ENCODE measurements at places on chromosomes 11 and 22.
A peak's percentile ranks its signal among the peaks of the same experiment; 100 is the strongest.

GRCh38 chr22:46366801-46367706, 31.5 kb downstream of the TRMU start:
- DNase-seq, result no peak

- DNase-seq, result no peak
Measured at GRCh38 chr11:74460065-74460464, 7.3 kb downstream of the KCNE3 start.

GRCh38 chr11:134071306-134071705, 2.4 kb downstream of the JAM3 start:
- no peak for DNase-seq

- DNase-seq, result no peak
Measured at GRCh38 chr11:127521413-127521812, 520.8 kb upstream of the KIRREL3 start.

DNA sequence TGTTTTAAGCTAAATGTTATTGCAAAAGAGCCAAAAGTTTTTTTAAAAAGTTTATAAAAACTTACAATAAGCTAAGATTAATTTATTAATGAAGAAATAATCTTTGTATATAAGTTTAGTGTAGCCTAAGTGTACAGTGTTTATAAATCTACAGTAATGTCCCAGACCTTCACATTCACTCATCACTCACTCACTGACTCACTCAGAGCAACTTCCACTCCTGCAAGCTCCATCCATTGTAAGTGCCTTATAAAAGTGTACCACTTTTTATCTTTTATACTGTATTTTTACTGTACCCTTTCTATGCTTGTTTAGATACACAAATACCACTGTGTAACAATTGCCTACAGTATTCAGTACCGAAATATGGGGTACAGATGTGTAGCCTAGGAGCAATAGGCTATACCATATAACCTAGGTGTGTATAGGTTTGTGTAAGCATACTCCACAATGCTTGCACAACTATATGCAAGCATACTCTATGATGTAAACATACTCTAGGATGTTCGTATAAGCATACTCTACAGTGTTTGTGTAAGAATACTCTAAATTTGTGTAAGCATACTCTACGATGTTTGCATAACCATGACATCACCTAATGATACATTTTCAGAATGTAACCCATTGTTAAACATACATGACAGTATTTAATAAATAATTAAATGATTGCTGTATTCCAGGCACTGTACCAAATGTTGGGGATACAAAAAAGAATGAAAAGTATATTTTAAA, 953.0 kb downstream of the KCNA4 start:
- DNase-seq, result no peak

- DNase-seq, result no peak
Measured at GRCh38 chr11:27646051-27646818, 54.0 kb downstream of the BDNF start.

GRCh38 chr11:22556381-22556780, 69.2 kb downstream of the FANCF start:
- no peak for DNase-seq

GRCh38 chr11:46277313-46277621, 195 bp upstream of the CREB3L1 start:
- DNase-seq, result no peak

GRCh38 chr11:9820260-9820659, 156.4 kb downstream of the SWAP70 start:
- no peak for DNase-seq

DNA sequence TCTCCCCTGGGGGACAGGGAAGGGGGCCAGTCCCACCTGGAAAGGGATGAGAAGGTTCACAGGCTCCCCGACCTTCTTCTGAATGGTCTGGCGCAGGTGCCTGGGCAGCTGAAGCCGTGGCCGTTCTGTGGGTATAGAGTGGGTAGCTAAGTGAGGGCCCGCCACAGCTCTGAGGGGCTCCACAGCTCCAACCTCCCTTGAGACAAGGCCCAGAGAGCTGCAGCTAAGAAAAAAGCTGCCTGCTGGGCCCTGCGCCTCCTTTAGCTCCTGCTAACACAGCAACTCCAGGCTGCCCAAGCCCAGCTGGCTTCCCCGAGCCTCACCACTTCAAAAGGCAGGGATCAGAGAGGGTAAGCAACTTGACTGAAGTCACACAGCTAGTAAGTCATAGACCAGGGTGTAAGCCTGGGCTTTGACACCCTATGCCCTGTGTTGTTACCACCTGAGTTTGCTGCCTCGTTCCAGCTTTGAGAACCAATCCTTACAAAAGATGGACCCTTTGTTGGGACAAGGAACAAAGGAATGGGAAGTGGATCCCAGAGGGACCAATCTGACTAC, 18.5 kb downstream of the MYBPC3 start:
- DNase-seq, result no peak

GRCh38 chr11:119891055-119891768, 162.2 kb upstream of the NECTIN1 start:
- DNase-seq, result no peak

DNA sequence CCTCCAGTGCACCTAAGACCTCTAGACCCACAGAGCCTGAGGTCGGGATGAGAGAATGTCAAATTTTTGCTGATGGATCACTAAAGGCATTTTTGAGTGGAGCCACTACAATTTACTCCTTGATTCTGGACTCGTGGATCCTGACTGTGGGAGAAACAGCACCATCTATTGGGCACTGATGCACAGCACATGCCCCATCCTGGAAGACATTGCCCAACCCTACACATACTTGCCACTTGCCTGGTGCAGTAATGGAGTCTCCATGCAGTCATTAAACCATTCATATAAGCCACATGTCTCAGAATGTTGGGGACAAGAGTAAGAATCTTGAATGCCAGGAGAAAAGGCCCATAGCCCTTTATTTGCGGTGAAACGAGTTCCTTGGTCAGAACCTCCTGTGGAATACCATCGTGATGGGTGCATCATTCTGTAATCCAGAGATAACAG, 103.9 kb downstream of the GGTLC2 start:
- DNase-seq, result peak; percentile 63

DNA sequence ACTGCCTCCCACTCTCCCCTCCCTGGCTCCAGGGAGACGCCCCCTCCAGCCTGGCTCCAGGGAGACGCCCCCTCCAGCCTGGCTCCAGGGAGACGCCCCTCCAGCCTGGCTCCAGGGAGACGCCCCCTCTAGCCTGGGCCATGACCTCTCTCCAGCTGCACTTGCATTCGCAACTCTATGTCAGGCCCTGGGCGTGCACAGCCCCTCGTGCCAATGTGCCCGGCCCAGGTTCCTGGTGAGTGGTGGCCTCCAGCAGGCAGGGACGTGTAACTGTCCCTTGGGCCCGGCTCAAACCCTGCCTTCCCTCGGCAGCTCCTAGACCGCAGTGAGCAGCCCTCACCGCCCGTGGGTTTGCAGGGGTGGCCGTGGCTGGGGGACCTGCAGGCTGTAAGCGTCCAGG, 6.9 kb downstream of the MUC6 start:
- no peak for DNase-seq

DNA sequence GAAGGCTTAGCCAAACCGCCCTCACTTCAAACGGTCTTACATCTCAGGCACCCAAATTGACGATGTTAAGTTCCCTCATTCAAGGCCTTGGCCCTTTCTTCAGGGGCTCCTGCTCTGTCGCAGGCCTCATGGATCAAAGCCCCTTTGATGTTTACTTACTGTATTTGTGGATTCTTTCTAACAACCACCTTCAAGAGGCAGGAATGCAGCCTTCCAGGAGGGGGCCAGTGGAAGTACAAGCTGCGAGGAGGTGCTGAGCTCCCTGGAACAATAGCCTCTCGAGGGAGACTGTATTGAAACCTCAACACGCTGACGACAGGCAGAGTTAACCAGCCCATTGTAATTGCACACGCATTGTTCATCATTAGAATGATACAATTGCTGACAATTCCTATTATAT, 209.1 kb downstream of the ST3GAL4 start:
- no peak for DNase-seq

DNA sequence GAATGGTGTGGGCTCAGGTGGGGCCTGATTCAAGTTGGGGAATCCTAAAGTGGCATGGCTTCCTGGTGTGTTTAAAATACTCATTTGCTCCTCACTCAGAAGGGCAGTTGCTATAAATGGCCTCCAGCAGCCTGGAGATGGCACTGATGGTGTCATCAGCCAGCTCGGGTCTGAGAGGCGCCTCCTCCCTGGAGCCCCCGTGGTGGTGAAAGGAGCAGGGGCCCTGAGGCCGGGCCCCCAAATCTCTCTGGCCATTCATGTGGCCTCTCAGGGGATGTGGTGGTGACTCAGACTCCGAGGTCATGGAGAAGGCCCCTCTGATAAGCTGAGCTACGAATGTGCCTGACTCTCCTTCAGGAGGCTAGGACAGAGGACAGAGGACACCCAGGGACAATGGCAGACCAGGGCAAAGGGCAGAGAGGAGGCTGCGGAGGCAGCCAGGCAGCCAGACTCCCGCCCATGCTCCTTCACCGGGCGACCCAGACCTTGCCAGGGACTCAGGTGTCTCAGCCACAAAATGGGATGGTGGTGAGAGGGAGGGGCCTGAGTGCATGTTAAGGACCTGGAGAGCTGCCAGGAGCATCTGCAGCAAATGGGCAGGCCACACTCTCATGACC, 129.2 kb downstream of the CTTN start:
- DNase-seq, result no peak

DNA sequence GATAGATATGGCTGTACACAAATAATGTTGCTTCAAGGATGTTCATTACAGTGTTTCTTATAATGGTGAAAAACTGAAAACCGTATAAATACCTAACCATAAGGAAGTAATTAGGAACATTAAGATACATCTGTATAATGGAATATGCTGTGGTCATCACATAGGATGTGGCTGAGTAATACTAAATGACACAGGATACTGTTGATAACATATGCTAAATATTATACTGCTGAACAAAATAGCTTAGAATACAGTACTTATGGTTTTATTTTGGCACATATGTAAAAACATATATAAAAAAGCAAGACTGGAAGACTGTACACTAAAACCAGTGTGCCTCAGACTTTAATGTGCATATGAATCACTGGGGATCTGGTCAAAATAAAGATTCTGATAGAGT, 43.8 kb downstream of the FBXO7 start:
- DNase-seq, result no peak

DNA sequence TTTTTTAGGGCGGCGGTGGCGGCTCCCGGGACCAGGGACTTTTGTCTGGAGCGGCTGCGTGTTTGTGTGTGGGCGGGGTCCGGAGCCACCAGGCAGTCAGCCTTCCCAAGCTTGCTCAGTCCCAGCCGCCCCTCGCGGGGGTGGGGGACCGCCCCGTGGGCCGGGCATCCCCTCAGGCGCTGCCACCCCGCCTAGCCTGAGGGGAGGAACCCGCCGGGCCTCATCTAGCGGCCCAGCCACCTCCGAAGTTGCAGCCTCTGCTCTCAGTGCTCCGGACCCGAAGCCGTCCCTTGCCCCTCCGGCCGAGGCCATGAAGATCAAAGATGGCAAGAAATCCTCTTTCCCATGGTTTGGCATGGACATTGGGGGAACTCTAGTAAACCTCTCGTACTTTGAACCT, 235.2 kb downstream of the OR4C45 start:
- no peak for DNase-seq

GRCh38 chr11:89495951-89496350, 4.8 kb upstream of the NOX4 start:
- DNase-seq, result no peak

DNA sequence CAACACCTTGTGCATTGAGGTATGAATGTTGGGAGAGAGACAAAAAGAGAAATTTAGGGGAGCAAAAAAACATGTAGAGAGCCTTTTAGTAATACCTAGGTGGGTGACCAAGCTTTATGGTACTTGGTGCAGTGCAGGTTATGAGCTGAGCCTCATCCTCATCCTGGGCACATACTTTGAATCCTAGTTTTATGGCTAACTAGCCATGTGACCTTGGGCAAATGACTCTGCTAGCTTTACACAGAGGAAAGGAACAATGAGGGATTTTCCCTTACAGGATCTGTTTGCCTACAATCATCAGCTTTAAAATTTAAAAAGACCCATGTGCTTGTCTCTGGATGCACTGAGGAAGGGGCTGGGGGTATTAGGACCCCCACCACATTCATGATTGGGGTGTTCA, 187.8 kb upstream of the ISX start:
- no peak for DNase-seq

GRCh38 chr11:130655300-130655699, 206.9 kb downstream of the ADAMTS15 start:
- DNase-seq, result no peak

- no peak for DNase-seq
Measured at GRCh38 chr11:108622341-108622740, 28.8 kb upstream of the EXPH5 start.

DNA sequence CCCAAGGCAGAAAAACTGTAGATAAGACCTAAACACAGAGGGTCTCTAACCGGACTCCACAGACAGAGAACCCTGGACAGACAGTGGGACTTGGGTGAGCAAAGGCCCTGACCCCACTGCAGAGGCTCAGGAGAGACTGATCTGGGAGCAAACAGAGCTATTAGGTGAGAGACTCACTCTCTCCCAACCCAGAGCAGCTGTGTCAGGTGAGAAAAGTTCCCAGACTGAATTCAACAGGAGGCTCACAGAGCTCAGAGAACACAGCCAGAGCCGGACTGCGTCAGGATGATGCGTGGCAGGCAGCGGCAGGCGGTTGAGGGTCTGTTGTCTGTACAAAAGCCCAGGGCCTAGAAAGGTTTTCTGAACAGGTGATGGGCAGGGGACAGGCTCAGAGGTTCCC, 5.5 kb downstream of the RFPL2 start:
- DNase-seq, result no peak

- DNase-seq, result no peak
Measured at GRCh38 chr11:1521382-1522080, 35.0 kb upstream of the MOB2 start.

DNA sequence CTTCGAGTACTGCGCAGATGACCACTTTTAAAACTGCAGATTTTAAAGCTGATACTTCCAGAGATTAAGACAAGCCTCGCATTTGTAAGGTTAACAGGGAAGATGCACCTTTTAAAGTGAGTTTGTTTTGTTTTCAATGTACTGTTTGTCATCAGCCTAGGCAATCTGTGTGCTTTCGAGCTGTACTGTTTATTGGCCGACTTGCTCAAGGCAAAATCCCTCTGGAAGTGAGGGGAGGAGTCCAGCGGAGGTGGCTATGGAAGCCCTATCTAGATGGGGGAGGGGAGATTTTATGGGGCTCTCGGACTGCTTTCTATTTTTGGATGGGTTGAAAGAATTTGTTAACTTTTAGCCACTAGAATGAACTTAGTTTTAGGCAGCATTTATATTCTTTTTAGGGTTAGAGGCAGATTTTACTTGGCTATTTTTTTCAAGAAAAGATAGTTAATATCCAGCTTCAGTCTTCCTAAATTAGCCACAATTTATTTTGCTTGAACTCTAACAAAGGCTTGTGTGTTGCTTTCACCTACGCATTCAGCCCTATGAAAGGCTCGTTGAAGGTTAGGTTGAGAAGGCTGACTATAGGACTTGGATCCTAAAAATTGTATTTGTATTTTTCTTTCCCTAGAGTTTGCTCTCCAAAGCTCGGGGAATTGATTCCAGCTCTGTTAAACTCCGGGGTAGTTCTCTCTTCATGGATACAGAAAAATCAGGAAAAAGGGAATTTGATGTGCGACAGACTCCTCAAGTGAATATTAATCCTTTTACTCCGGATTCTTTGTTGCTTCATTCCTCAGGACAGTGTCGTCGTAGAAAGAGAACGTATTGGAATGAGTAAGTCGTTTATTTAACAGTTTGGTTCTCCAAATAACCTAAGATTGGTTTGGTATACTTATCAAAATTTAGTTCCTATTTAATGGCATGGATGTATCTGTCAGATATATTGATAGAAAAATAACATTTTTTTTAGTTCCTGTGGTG, 2.1 kb downstream of the WEE1 start:
- DNase-seq, result no peak
